ENCODE measurements at places on chromosomes 7 and 10.
A peak's percentile ranks its signal among the peaks of the same experiment; 100 is the strongest.

DNA sequence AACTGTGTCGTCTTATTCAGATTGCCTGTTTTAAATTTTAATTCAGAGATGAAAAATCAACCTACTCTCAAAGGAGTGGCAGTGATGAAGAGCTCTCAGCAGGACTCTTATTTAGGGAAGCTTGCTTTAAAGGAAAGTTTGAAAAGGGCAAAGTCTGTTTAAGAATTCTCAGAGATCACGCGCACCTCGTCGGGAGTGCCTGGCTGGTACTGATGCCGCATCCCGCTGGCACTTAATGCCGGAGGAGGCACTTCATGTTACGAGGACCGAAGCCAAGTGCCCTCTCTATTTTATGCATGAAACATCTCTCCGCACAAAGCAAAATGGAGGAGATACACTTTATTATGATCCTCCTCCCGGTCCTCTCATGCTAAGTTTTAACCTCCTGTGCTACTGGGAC, 71.1 kb upstream of the INSYN2A start:
- no peak for DNase-seq

GRCh38 chr7:13839063-13839462, 150.4 kb downstream of the ETV1 start:
- peak; percentile 94 for DNase-seq

GRCh38 chr10:74032900-74033655, 35.2 kb downstream of the VCL start:
- DNase-seq, result peak; percentile 25

DNA sequence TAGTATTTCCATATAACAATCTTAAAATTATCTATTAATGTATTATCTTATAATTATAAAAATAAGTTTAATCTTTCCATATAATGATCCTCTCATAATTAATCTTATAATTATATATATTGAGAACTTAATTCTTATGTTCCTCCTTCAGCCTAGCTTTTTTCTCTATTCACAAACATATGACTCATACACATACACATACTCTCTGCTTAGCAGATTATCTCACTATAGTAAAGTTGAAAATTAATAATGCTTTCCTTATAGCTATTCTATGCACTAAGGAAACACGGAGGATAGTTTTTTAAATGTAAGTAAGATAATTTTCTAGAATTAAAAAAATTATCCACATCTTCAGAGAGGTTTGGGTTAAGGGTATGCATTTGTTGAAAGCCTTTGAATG, 47.7 kb upstream of the ITGB8 start:
- DNase-seq, result no peak

GRCh38 chr7:116740231-116740630, 68.2 kb downstream of the MET start:
- no peak for DNase-seq

GRCh38 chr10:127942811-127943210, 35.9 kb downstream of the PTPRE start:
- no peak for DNase-seq

GRCh38 chr10:72425133-72425532, 70.4 kb upstream of the DNAJB12 start:
- DNase-seq, result no peak

DNA sequence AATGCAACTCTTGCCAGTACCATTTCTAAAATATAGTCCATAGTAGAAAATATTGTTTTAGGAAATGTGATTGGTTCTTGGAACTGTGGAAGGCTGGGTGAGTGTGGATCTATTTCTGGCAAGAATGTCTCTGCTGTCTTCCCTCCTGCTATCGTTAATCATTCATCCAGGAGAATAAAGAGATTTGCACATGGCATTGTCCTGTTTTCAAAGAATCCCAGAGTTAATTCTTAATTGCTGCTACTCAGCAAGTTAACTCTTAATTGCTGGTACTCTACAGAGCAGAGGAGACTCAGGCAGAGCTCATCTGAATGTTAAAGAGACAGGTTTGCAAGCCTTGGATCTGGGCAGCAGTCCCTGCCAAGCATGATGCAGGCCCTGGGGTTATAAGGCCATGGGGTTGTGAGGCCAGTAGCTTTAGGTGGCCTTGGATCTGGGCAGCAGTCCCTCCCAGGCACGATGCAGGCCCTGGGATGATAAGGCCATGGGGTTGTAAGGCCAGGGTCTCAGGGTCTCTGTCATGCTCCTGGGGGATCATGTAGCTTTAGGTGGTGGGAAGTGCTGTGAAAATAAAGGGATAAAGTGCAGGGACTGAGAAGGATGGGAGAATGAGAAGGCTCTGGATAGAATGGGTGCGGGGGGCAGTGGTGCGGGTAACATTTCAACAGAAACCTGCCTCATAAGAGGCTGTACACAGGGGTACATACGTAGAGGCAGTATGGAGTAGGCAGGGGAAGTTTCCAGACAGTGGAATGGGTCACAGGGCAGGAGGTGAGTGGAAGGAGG, 162.3 kb downstream of the SVIL start:
- no peak for DNase-seq

DNA sequence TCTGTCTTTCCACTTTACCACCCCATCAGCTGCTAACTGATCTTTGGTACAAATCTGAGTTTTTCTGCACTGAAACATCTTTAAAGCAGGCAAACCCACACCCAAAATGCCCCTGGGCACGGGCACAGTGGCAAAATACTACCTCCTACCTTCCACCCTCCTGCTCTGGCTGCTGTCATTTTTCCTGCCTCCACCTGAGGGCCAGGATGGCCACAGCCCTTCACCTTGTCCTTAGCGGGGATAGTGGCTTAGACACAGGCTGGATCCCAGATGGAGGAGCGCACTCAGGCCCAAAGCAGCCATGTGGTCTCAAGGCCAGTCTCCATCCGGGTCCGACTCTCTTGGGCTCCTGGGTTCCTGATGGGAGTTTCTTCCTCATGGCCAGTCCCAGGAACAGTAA, 98.3 kb downstream of the HIF1AN start:
- no peak for DNase-seq

- peak; percentile 15 for DNase-seq
These were observed 734 bp downstream of the CHST3 start for GRCh38 chr10:71964743-71965515.

- DNase-seq, result no peak
These were observed 589.9 kb upstream of the MGMT start for GRCh38 chr10:128877141-128877540.

- DNase-seq, result no peak
These were observed 94.3 kb upstream of the AFAP1L2 start for GRCh38 chr10:114498413-114499111.

DNA sequence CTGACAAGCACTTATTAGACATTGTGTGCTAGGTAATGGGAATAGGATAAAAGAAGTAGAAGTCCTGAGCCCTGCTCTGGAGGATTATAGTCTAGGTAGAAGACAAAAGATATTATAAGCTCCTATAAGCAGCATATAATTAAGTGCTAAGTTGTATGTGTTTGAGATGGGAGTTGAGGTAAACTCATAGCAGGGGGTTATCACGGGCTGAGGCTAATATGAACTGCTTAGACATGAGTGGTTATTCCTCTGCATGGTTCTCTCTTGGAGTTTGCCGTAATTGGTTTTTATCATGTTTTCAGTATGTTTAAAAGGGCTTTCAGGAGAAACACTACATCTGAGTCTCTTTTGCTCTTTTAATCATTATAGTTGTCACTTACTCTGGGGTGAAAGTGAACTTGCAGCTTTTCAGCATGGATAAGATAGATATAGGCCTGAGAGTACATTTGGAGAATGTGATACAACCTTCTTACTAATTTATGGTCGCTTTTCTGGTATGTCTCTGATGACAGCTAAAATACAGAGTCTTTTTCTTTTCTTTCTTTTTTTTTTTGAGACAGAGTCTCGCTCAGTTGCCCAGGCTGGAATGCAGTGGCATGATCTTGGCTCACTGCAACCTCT, 39.0 kb downstream of the SMNDC1 start:
- DNase-seq, result no peak

DNA sequence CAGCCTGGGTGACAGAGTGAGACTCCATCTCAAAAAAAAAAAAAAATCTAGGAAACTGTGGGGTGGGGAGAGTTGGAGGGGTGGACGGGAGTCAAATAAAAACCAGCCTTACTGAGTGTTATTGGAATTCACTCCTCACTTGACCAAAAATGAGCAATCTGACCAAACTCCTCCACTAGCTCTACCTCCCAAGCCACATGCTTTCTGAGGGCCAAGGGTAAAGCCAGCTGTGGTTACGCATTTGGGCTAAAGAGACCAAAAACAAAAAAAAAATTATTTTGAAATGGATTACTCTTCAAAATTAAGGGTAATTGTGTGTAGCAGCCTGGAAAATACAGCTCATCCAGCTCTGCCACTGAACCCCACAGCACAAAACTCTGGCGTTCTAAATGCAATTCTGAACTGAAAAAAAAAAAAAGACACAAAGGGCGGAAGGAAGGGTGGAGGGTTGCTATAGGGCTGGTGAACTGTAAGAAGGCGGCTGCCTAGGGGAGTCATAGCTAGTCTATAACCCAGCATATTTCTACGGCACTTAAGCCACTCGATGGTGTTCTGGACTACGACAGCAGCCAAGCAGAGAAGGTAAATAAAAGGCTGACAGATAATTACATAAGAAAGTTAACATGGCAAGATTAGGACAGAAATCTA, 7.8 kb downstream of the ELMO1 start:
- no peak for DNase-seq

DNA sequence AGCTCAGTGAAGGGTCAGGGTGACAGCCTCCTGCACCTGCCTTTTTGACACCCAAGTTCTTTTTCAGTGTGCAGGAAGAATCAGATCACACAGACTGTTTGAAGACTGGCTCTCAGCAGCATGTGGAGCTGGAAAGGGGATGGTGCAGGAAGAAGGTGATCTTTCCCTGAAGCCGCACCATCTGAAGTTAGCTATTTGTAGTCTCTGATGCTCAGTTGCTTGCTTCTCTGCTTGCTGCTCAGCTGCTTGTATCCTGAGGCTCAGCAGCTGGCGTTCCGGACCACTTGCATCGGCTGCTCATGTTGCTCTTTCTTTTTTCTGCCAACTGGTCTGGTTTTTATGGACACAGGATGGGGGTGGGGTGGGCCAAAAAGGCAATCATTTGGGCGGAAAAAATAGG, 15.8 kb upstream of the DNMBP start:
- peak; percentile 12 for DNase-seq

GRCh38 chr7:36204929-36205635, 52.0 kb downstream of the EEPD1 start:
- no peak for DNase-seq

GRCh38 chr7:128434413-128435326, 21.0 kb upstream of the HILPDA start:
- DNase-seq, result no peak

DNA sequence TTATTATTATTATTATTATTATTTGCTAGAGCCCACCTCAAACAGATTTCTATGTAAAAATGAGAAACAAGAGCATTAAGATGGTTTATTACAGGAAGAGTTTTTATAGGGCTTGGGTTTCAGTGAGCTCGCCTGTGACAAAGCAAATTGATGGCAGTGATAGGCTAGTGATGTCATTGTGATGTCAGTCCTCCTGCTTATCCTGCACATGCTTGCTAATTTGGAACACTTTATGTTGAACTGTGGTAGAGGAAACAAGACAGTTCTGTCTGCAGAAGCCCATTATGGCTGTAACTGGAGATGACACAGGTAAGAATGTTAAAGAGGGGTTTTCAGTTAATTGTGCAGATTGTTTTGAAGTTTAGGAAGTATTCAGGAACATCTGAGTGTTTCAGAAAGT, 68.3 kb downstream of the CREM start:
- no peak for DNase-seq

DNA sequence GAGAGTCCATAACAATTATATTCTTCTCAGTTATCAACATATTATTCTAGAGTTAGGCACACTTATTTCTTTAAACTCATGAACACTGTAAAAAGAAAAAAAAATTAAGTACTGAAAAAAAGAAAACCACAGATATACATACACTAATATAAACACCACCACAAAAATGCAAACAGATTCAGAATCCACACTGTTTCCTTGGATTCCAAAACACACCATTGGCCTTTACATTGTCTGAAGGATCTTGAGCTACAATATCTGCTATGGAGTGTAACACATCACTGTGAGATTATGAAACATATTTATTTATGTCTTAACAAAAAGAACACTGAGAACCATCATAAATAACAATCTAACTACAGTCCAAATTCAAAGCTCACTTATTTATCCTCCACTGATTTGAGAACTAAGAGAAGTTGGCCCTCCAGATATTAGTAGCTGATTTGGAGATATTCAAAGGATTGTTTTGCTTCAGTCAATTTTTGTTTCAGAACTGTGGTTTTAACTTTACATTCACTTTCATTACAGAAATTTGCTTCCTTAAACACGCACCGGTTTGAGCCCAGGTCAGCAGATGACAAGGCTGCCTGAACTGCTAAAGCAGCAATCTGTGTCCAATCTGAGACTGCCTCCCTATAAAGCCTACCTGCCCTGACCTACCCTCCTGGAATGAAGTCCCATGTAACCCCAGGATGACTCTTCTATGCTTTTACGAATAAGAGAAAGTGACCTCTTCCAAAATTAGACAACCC, 47.0 kb upstream of the CDK1 start:
- DNase-seq, result no peak

GRCh38 chr7:103134836-103135554, 13.9 kb downstream of the NAPEPLD start:
- no peak for DNase-seq

GRCh38 chr7:43591558-43592180, 8.8 kb downstream of the STK17A start:
- no peak for DNase-seq

DNA sequence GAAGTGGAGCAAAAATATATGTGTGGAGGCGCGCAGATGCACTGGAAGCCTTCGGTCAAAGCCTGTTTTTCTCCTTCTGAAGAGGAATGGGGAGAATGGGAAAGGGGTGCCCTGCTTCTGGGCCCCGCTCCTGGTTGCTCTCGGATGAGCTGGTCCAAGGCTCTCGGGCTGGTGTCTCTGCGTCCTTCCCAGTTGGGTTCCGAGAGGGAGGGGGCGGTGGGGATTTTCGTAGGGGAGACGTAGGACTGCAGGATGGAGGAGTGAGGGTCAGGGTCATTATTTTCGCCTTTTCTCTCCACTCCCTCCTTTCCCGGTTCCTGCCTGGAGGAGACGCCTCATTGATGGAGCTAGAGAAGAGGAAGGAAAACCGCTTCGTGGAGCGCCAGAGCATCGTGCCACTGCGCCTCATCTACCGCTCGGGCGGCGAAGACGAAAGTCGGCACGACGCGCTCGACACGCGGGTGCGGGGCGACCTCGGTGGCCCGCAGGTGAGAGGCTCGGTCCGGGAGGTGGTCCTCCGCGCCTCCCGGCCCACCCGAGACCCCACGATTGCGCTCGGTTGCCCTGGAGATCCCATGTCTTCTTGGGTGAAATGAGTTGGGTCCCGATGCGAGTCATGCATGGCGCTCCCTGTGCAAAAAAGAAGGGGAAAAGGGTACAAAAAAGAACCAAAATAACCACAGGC, 790 bp downstream of the ADAM22 start:
- peak; percentile 42 for DNase-seq

DNA sequence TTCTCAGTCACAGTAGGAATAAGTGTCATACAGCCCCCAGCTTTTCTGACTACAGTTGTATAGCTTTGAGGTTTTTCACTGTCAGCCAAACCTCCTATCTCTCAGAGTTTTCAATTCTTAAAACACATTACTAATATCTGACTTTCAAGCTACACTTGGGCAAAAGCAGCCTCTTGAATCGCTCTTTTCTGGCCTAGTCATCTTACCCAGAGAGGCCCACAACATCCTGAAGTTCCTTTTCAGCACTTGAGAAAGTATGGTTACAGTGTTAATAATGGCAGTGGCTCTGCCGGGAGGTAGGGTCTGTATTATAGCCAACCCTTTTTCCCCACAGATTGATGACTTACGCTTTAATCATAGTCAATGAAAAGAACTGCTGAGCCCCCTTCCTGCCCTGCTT, 181.0 kb downstream of the LRRC4 start:
- DNase-seq, result no peak

GRCh38 chr10:690372-691161, 1.1 kb upstream of the DIP2C start:
- no peak for DNase-seq
